ENCODE measurements at places on chromosomes 6 and 20.
A peak's percentile ranks its signal among the peaks of the same experiment; 100 is the strongest.

DNA sequence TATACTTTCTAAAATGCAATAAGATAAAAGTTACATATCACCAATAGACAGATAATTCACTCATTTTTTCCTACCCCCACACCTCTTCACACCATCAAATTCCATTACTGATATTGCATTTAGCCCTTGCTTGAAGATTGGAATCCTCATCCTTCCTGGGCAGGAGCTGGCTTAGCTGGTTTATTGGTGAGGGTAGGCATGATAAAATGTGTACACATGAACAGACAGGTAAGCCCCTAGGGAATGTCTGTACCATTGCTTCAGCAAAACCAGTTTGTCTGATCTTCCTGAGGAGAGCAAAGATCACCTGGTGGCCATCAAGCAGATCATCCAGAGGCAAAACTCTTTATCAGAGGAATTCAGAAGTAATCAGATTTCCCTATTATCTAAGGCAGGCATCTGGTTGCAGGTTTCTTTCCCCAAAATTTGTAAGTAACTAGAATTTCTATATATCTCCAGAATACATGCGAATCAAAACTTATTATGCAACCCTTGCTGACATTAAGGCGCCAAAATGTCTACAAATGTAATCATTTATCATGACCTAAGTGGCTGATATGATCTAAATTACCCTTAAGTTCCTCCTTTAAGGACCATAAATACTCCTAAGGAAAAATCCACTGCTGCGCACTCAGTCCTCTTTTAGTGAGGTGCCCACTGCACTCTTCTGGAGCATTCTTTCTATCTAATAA is 6.6 kb upstream of the FABP7 start:
- DNase-seq, result no peak

GRCh38 chr6:5665173-5665572 is 341.6 kb downstream of the NRN1 start:
- peak; percentile 6 for DNase-seq

DNA sequence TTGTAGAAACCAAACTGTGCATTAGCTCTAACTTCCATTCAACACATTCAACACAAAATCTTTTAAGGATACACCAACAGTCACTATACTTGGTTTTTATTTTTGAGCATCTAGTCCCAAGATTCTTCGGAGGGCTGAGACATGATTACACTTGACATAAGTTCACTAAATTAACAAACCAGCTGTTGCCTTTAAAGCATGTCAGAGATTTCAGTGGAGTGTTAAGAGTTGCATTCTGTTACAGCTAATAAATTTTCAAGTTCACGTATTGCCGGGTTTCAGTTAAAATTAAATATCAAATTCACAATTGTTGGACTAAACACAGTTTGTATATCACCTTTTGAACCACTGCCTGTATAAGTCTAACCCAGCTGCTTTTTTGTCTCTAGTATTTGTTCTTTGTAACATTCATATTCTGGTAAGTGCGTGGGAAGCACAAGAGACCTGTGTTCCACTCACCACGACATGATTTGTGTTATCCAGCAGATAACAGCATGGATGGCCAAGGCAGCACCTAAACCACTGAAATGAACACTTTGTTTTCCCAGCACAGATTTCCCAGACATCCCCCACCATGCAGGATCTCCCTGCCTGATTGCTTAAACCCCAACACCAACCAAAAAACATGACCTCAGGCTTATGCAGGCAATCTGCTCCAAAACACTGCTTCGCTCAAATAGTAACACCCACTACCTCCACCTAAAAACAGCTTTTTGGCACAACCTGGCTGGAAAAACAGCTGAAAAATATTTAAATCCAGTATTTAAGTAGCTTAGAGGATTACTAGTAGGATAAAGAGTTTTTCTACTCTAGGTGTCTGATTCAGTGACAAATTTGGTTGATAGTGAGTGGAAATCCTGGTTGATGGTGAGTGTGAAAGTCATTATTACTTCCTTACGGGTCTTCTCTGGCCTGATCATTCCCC is 286.5 kb upstream of the NT5E start:
- no peak for DNase-seq

DNA sequence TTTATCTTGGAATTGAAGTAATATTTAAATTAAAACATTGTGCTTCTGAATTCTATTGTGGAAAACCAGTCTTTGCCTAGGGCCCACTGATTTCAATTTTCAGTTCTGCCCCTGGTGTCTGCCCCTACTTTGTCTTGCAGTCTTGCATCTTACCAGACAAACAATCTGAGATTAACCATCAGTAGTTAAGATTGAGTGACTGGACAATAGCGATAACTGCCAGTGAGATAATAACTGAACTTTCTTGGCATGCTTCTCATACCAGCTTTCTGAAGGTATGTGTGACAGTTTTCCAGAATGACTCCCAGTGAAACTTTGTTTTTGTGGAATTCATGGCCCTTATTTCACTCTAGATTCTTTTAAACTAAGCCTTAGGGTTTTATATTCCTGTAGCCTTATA is 53.5 kb downstream of the KCNQ5 start:
- no peak for DNase-seq

Data from stimulated activated CD4-positive, alpha-beta T cell treated with anti-CD3 and anti-CD28 coated beads, Interleukin-4, amount 100 ng/mL, for 24 hours (primary cell).